ENCODE measurements at places on chromosomes 11 and 22.

DNA sequence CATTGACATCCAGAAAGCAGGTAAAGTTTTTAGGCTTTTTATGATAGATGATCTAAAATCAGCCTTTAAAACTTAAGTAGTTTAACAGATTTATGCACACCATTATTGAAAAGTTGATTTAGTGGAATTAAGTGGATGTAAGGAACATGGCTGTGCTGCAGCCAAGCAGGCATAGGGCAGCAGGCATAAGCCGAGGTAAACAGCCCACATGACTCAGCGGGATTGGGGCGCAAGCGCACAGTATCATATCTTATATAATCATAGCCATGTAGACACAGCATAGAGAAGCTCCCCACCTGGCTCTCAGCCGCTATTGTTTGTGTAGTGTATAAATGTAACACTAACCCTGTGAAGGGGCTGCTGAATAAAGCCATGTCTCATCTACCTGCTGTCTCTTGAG lies 157.5 kb downstream of the WNT11 start:
- H3K4me3 ChIP-seq: no peak overlapping the region
- peak; percentile 13 for DNase-seq
- no peaks in the 10 kb centered on the region for H3K36me3 ChIP-seq
- no peaks in the 10 kb centered on the region for H3K4me1 ChIP-seq
- no peak overlapping the region for H3K27ac ChIP-seq

GRCh38 chr22:35961480-35962295 lies 66.9 kb downstream of the RBFOX2 start:
- H3K36me3 ChIP-seq: no peaks in the 10 kb centered on the region
- H3K4me1 ChIP-seq: peaks cover 7% of the 10 kb centered on the region
- H3K27ac ChIP-seq: no peak overlapping the region

GRCh38 chr22:27251563-27251962 lies 550.0 kb downstream of the MN1 start:
- H3K4me1 ChIP-seq: peaks cover 4% of the 10 kb centered on the region
- no peaks in the 10 kb centered on the region for H3K27me3 ChIP-seq
- DNase-seq: no peak
- H3K27ac ChIP-seq: no peak overlapping the region
- no peaks in the 10 kb centered on the region for H3K36me3 ChIP-seq
- H3K4me3 ChIP-seq: no peak overlapping the region

DNA sequence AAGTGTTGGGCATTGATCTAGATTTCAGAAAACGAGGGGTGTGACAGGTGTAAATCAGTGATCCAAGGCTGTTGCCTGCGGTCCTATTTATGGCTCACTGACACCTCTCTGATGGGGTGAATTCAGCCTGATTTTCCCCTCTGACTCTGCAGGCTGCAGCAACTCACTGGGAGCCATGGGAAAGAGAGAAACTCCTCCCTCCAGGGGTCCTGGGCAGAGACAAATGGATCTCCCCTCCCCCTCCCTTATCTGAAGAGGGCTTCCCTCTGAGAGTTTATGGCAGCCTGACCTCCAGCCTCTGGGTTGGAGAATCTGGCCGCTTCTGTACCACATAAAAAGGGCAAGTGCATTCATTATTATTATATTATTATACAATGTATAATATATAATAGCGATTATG lies 1.8 kb upstream of the PKNOX2 start:
- no peak for DNase-seq
- H3K36me3 ChIP-seq: no peaks in the 10 kb centered on the region
- no peaks in the 10 kb centered on the region for H3K27me3 ChIP-seq
- H3K4me1 ChIP-seq: no peaks in the 10 kb centered on the region
- no peak overlapping the region for H3K27ac ChIP-seq

DNA sequence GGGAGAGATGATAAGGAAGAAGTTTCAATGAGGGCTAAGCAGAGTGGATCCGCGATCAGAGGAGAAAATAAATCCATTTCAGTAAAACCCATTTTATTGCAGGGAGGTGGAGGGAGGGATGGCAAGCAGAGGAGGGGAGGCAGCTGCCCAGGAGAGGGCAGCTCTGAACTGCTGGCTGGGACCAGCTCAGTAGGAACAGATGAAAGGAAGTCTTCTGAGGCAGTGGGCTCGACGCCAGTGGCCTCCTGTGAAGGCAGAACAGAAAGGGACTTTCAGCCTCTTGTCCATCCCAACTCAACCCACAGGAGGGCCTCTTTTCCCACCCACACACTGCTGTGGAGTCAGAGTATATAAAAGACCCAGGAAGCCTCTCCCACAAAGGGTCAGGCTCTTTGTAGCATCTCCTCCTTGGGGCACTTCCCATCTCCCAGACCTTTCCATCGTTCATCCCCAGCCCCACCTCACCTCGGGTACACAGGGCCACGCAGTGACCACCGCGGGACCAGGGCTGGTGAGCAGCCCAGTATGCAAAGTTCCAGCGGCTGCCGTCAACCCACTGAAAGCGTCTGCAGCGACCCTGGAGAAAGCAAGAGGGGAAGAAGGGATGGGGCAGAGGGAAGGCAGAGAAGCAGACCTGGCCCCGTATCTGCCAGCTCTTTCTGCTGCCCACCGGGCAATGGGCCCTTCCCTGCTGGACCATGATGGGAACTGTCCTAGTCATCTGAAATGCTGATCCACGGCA lies 3.0 kb downstream of the PRG2 start:
- H3K27me3 ChIP-seq: peaks cover 5% of the 10 kb centered on the region
- H3K36me3 ChIP-seq: no peaks in the 10 kb centered on the region
- H3K4me3 ChIP-seq: no peak overlapping the region
- H3K4me1 ChIP-seq: no peaks in the 10 kb centered on the region
- no peak for DNase-seq

GRCh38 chr22:23752090-23752691 lies 1.3 kb upstream of the ZNF70 start:
- H3K27me3 ChIP-seq: no peaks in the 10 kb centered on the region
- H3K36me3 ChIP-seq: no peaks in the 10 kb centered on the region
- peak overlapping the region; percentile 86 for H3K27ac ChIP-seq

DNA sequence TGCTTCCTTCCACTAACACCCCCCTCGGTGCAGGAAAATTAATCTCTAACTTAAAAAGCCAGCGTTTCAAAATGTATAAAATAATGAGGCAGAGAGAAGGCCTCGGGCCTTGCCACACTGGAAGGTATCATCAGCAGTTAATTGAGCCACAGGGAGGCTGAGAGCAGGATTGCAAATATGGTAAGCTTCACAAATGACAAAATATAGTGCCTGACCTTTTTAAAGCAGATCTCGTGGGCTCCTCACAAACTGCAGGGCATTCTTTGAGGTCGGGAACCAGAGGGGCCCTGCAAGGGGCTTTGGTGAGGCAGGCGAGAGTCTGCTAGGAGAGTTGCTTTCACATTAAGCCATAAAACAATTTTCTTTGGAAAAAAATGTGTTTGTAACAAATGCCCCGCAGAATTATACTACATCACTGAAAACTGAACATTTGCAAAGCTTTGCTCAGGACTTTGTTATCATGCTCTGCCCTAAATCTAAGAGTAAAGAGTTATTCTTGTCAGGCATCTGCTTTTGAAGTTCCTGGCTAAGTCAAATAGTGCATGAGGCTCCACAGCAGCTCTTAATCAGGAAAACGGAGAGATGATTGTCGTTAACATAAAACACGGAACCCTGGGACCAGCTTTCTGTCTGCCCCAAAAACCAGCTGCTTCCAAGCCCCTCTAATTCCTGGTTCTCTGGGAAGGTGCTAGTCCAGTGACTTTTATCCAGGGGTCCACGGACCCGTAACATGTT lies 61.4 kb upstream of the SYT13 start:
- H3K4me3 ChIP-seq: no peak overlapping the region
- H3K27ac ChIP-seq: no peak overlapping the region
- DNase-seq: no peak
- peaks cover 52% of the 10 kb centered on the region for H3K27me3 ChIP-seq

DNA sequence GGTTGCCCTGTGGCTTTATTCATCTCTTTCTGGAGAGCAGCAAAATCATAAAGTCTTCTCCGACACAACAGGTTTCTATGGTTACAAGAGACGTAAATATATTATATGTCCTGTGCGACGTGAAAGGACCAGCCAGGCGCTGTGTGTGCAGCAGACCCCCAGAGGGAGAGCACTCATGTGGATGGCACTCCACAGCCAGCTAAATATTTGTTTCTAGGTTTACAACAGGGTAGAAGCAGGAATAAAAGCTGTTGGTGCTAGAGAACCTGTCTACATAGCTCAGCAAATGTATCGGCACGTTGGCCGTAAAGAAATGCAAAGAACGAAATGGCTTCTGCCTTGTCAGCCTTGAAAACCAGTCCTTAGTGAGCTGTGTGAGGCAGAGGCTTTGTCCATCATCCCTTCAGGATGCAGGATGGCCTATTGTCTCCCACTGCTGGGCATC lies 133.8 kb upstream of the PITPNB start:
- DNase-seq: no peak
- H3K4me3 ChIP-seq: no peak overlapping the region
- no peaks in the 10 kb centered on the region for H3K36me3 ChIP-seq
- peaks cover 51% of the 10 kb centered on the region for H3K27me3 ChIP-seq

DNA sequence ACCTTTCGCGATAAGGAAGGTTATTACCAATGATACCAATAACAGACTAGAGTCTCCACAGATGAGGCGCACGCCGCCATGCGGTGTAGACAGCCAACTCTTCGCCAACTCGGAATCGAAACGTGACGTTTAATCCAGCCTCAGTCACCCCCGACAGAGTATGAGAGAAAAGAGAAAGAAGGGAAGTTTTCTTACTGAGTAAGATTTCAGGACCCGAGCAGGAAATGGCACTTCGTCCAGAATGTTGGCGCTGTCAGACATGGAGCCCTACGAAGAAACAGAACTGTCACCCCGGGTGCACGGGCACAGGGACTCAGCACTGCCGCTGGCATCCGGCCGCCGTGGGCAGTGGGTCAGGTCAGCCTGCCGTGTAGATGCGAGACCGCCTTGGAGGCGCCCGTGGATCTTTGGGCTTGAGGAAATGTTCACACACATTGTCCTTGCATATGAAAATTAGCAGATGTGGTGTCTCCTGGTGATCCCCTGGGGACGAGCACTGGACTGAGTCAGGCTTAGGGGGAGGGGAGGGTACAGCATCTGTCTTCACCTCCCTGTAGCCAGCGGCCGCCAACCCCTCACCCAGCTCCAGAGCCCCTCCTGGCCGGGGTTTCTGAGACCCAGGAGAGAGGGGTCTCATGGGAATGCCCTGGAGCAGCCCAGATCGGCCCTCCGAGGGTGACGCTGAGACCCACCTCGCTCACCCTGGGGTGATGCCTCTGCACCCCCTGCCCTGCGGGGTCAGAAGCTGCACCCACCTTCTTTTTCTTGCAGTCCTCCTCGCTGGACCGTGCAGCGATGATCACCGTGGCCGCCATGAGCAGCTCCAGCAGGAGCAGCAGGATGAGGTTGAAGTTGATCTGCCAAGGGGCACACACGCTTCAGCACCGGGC lies 8.3 kb downstream of the MLC1 start:
- no peak overlapping the region for H3K27ac ChIP-seq
- H3K27me3 ChIP-seq: no peaks in the 10 kb centered on the region
- no peaks in the 10 kb centered on the region for H3K4me1 ChIP-seq
- no peak for DNase-seq
- no peaks in the 10 kb centered on the region for H3K36me3 ChIP-seq

- H3K4me3 ChIP-seq: 0 out of 2 replicates have a peak overlapping the region, but pooled peaks have one; percentile 1
- H3K4me1 ChIP-seq: peaks cover 51% of the 10 kb centered on the region
- peak; percentile 98 for DNase-seq
- H3K27me3 ChIP-seq: no peaks in the 10 kb centered on the region
Measured at GRCh38 chr11:128210148-128210940, 377.0 kb downstream of the ETS1 start.

Measured in HCT116 (cell line).